ENCODE measurements at places on chromosomes 16 and 17. TPM values are rescaled to one million over a fixed set of nuclear protein-coding genes. Genes with fewer than 3 reads are reported as not detected.

GRCh38 chr17:78859051-78859450, 18.4 kb upstream of the USP36 start:
- DNase-seq = no peak

DNA sequence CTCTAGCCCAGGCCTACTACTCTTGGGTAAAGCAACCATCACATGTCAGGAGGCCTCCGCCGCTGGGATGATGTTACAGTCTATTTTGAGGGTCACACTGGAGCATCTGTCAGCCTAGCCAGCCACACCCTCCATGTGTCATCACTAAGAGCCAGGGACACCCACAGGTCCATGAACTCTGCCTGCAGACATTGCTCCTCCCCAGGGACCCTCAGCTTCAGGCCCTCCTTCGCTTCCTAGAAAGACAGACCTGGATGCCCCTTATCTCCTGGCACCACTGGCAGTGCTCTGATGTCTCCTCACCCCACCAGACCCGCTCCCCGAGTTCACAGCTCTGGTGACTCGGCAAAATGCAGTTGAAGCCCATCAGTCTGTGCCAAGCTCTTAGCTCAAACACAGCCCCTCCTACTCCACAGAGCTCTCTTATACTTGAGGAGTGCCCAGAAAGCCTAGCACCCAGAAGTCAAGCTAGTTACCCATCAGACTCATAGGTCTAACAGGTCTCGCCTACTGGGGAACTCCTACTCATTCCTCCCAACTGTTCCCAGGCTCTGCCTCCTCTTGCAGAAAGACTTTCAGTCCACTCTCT, 5.9 kb downstream of the RANBP10 start:
- DNase-seq = no peak

DNA sequence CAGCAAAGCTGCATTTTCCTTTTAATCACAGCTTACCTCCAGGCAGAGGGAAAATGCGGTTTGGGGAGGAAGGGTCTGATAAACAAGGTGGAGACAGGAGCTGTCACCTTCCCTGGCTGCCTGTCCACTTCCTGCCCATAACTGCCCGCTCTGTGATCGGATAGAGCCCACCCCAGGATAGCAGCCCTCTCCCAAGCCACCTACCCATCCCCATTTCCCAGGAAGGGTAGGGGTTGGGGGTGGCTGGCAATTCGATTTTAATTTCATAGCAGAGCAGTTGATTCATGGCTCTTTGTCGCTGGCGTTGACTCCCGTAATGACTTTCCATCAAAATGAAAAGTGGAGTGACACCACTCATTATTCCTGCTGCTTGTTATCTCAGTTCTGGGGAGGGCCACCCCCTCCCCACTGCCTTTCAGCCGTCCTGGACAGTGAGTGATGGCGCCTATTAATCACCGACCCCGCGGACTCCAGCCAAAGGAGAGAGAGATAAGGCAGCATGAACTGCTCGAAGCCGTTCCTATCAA, 11.2 kb downstream of the CDK5RAP3 start:
- DNase-seq = no peak

DNA sequence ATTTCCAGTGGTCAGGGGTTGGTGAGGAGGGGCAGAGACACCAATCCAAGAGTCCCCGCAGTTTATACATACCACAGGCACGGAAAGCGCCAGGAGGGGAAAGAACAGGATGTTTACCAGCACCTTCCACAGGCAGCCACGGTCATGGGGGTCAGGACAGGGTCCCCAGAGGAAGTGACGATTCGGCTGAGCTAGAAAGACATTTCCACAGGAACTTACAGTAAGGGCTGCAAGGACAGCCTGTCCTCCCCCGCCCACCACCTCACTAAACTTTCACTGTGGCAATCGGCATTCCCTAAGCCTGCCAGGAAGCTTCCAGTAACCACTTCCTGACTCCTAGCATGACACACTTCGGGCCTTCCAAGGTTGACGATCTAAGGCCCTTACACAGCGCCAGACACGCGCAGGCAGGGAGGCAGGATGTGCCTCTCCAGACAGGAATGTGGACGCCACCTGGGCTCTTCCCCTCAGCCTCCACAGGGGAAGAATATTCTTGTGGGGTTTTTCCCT, 1.2 kb upstream of the MT2A start:
- DNase-seq = no peak

Gene CARD14
- total RNA-seq = not detected

GRCh38 chr17:27579897-27580321, 51.1 kb upstream of the LGALS9 start:
- DNase-seq = no peak

GRCh38 chr17:41511116-41511515, 5.7 kb upstream of the KRT13 start:
- DNase-seq = no peak

Gene SPPL2C
- not detected for total RNA-seq

Gene SPATA22
- total RNA-seq = not detected

Gene PIMREG
- total RNA-seq = 0.69 TPM

Gene NMRAL1
- 42.4 TPM for total RNA-seq

GRCh38 chr16:14464796-14465195, 165.3 kb downstream of the PARN start:
- DNase-seq = no peak

GRCh38 chr17:17792037-17792550, 44.7 kb downstream of the SREBF1 start:
- no peak for DNase-seq

Gene NTN3
- total RNA-seq = not detected

DNA sequence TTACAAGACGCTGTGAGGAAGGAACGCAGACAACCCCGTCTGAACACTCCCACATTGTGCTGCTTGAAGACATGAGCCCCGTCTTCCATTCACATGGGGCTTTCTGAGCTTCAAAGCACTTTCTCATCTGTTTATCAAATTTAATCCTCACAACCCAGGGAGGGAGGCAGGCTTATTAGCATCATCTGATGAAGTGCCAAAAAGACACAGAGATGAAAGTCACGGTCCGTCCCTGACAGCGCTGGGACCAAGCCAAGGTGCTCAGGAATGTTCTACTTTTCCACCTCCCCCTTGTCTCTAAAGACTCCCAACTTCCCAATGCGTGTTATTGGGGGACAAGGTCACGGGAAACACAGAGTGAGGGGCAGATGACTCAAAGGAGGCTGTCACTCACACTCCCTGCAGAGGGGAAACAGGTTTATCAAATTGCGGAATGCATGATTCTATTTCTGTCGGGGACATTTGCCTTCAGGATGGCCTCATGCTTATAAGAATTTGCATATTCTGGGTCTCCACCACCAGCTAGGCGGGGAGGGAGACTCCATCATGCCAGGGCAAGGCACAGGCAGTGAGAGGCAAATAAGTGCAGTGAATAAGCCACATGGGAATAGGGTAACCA, 10.7 kb downstream of the XYLT1 start:
- DNase-seq = peak; percentile 40

- DNase-seq = no peak
Observed at GRCh38 chr17:21301593-21302550, 17.4 kb downstream of the MAP2K3 start.

DNA sequence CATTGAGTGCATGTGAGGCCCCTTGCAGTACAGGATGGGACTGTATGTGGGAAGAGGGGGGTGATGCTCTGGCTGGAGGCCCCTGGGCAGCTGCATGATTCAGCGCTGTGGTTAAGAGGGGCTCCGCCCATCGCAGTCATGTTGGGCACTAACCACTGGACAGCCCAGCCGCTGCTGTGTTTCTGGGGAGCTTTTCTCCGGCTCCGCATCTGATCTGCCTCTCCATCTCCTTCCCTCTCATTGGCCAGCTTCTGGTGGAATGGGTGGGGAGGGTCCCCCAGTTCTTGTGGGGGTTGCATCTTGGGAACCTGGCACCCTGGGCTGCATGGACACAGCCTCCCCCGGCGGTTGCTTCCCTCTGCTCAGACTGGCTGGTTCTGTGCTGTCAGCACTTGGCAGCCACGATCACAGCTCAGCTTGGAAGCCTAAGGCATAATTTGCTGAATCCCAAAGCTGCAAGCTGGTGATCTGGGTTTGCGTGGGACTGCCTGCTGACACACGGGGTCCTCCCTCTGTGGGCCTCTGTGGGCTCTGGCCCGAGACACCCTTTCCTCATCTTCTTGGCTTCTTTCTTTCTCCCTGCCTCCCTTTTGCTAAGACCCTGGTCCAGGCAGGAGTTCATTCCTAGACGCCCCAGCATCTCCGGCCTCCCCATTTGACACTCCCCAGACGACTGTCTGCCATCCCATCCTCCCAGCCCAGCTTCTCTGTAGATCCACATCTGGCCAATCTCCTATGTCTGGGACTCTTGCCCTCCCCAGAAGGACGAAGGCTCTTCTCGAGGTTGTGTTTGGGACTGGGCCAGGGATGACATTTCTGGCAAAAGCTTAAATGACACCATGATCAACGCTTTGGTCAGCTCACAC, 168.3 kb downstream of the SEC14L1 start:
- DNase-seq = no peak

Gene ANTKMT
- 67.4 TPM for total RNA-seq

DNA sequence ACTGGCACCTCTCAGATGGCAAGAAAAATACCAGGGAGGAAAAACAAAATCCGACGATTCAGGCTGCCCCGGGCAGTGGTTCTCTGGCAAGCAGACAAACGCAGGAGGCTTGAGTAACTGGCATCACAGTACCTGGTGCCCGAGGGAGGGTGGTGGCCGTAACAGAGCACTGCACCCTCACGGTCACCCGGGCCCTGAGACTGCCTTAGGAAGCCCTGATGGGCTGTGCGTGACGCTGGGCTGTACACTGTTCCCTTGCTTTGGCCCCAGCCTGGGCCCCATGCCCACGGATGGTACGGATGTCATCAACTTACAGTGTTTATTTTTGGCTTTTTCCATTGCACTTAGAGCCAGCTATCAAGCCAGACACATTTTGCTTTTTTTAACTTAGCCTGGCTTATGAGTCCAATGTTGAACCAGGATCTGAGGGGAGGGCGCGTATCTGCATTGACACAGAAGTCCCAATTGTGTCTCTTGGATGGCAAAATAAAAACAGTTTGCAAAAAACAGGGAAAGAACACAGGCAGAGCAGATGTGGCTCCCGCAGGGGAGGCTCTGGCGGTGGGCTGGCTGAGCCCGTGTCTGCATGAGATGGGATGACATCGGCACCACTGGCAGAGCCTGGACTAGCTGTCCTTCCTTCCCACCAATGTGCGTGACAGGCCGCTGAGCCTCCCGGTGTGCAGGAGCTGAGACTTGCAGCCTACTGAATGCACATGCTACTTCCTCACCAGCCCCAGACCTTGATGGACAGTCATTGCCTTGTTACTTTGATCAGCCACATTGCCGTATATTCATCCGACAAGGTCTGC, 287.7 kb downstream of the FOXL1 start:
- no peak for DNase-seq

DNA sequence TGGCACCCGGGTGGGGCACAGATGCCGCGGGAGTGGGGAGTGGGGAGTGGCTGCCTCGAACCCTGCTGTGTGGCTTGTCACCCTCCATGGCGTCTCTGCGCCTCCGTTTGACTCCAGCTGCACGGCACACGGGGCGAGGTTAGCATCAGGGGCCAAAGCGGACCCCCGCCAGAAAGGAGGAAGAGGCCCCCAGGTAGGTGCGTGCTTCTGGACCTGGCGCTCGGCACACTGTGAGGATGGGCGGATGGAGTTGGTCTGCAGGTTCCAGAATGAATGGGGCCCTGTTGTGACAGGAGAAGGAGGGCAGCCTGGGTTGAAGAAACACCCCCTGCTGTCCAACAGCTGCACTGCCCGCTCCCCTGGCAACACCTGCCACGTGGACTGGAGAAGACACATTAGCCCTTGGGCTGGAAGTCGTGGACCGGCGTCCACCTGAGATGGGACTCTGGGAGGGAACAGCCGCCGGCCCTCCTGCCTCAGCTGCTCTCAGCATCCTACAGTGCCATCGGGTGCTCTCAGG, 9.4 kb upstream of the FASN start:
- no peak for DNase-seq

Gene MEFV
- not detected for total RNA-seq

GRCh38 chr16:51880776-51881175, 666.2 kb downstream of the TOX3 start:
- no peak for DNase-seq

Gene DLX4
- total RNA-seq = 0.42 TPM

Gene BICDL2
- total RNA-seq = not detected

- DNase-seq = no peak
Observed at GRCh38 chr16:30767767-30768465, 5.8 kb downstream of the RNF40 start.

- DNase-seq = no peak
Observed at GRCh38 chr17:31224366-31224765, 72.7 kb downstream of the OMG start.

- DNase-seq = no peak
Observed at GRCh38 chr16:78516006-78516736, 416.7 kb downstream of the WWOX start.

DNA sequence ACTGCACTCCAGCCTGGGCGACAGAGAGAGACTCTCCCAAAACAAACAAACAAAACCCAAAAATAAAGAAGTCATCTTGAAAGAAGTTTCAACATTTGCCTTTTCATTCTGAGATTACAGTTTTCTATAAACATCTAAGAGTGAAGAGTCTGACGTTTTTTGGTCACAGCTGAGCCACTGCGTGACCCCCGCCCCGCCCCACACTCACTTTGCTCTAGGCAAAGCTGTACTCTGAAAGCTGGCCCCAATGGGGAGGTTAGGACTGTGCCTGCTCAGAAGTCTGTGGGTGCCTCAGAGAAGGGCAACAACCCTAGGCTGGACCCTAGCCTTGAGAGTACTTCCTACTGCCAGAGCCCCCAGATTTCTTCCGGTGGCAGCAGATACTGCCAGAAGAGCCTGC, 19.3 kb downstream of the CYB5D2 start:
- DNase-seq = no peak

Measured in activated B cell treated with CpG ODN at 0.5 μM for 24 hours (primary cell).